ENCODE measurements at places on chromosomes 11 and 22.

DNA sequence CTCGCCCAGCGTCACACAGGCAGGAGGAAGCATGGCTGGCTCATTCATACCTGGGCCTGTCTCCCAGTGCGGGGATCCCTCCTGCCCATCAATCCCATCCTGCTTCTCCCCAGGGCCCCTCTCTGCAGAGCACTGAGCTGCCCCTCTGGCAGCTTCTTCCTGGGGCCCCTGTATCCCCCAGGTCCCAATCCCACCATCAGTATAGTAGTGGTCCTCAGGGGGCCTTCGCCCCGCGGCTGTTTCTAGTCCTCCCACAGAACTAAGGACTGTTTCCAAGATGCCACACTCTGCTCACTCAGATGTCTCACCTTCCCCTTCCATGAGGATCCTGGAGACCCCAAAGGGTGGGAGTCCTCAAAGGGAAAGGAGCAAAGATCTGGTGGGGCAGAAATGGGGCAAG is 97.6 kb downstream of the PDE2A start:
- DNase-seq, result no peak

GRCh38 chr11:69874984-69875624 is 55.9 kb upstream of the FGF3 start:
- no peak for DNase-seq

DNA sequence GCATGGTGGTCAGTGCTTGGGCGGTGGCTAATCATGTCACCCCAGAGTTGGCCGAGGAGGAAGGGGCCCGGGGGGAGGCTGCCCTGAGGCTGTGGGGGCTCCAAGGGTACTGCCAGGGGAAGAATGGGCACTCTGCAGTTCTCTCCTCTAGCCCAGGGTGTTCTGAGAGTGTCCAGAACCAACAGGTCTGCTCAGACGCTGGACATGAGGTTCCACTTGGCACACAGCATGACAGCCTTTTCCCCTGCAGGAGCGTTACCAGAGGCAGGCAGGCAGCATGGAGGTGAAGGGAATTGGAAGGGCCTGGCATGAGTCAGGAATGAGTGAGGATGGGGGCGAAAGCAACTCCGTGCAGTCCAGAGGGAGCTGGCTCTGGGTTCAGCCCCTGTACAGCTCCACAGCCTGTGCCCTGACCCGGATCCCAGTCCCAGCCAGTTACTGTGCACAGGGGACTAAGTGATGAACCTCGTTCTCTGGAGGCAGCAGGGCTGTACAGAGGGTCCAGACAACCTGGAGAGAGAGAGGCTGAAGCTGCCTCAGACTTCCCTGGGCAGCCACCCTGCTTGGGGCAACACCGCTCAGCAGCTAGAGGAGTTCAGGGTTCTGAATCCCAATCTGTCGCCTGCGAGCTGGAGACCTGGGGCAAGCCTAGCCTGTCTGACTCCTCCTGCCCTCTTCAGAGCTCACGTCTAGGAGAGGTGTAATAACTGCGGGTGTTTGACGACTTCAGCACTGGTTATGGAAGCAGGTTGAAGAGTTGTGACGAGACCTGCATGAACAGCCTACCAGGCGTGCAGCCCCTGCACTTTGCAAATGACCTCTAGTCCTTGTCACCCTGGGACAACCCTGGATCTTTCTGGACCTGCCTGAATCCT is 14.7 kb upstream of the TUB start:
- DNase-seq, result no peak

DNA sequence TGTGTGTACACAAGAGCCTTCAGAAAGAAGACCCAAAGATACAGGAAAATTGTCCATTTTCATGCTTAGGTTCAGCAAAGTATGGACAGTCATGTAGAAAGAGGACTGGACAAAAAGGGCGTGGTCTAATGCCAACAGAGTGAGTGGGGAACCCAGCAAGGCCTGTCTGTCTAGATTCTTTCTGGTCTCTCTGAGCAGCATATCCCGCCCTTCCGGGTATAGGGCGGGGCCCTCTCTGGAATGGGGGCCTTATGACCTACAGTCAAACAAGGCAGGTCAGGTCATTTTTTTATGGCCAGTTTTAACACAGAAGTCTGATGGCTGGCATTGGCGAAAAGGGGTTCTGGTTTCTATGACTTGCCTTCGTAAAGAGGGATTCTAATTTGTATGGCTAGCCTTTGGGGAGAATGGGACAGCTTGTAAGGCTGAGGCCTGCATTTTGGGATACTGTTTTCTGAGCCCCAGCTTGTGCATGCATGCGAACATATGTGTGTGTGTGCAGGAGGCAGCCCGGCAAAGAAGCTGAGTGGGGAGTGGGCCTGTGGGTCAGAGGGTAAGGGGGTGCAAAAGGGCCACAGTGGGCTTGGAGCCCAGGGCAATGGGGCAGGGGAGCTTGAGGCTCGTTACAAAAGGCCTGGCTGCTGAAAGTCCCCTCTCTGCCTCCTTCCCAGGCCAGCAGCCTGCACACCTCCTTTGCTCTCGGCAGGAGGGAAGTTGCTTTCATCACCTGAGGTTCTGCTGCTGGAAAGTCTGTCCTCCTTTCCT is 130.5 kb upstream of the B3GAT1 start:
- no peak for DNase-seq

GRCh38 chr22:20437613-20438426 is at the start of gene SCARF2:
TSS of gene SCARF2 (minus strand) at chr22:20437825. CDS start at chr22:20437754, 71 bp downstream.
- no peak for DNase-seq

- no peak for DNase-seq
Measured at GRCh38 chr11:94528551-94528950, 15.2 kb upstream of the FUT4 start.

- no peak for DNase-seq
Measured at GRCh38 chr11:70732881-70733196, 334.5 kb downstream of the CTTN start.

- DNase-seq, result no peak
Measured at GRCh38 chr22:28171115-28171514, 252.1 kb upstream of the PITPNB start.

- no peak for DNase-seq
Measured at GRCh38 chr22:45731041-45731797, 59.6 kb downstream of the ATXN10 start.

- no peak for DNase-seq
Measured at GRCh38 chr11:34749666-34750659, 129.1 kb downstream of the EHF start.

DNA sequence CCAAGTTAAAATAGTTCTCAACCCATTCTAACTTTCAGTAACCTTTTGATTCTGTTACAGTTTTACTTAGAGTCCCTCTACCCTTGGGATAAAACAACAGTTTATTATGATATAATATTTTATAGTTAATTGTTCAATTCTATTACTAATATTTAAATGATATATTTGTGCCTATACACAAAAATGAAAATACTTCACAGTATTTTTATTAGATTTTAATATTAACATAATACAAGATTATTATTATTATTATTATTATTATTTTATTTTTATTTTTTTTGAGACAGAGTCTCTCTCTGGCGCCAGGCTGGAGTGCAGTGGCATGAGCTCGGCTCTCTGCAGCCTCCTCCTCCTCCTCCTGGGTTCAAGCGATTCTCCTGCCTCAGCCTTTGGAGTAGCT is 416.7 kb downstream of the NTM start:
- DNase-seq, result no peak

DNA sequence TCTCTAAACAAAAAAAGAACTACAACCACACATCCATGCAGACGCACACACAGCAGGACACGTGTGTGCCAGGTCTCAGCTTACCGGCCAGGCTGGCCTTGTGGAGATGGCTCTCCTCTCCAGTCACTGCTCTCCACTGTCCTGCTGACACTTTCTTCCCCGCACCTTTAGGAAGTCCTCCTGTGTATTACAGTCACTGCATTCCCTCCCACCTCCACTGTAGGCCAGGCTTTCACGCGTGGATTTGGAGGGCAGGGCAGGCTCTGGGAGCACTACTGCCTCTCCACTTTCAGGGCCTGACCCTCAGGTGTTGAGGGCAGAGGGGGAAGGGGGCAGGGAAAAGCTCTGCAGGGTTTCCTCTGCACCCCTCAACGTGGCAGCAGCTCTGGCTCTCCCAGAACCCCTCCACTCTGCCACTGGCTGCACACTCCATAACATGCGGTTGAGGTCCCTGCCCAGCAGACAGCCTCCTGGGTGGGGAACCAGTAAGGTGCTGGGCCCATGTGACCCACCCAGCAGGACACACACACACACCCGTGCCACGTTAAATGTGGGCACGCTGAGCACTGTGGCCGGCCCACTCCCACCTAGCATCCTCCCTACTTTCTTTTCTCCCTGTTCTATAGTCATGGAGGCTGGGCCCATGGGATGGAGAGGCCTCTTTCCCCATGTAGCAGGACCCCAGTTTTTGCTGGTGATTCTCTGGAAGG is 107.0 kb upstream of the PITPNB start:
- no peak for DNase-seq

GRCh38 chr22:44130076-44130711 is 50.5 kb upstream of the PARVG start:
- no peak for DNase-seq

DNA sequence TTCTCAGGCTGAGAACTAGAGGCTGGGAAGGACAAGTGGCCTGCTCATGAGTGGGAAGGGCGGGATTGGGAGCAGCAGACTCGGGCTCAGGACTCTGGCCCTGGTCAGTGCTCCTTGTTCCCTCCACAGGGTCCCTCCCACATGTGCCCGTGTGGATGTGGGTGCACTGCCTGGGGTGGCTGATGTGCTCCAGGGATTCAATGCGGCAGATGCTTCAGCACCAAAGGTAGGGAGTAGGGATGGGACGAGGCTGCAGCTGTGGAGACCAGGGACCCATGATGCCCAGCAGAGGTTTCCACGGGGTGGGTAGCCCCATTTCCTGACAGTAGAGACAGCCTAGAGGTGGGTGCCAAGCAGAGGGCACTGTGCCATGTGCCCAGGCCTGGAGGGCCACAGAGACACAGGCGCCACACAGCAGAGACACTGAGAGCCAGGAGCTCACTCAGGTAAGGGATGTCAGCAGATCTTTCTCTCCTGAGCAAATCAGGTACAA is 89.5 kb downstream of the GGTLC2 start:
- no peak for DNase-seq

DNA sequence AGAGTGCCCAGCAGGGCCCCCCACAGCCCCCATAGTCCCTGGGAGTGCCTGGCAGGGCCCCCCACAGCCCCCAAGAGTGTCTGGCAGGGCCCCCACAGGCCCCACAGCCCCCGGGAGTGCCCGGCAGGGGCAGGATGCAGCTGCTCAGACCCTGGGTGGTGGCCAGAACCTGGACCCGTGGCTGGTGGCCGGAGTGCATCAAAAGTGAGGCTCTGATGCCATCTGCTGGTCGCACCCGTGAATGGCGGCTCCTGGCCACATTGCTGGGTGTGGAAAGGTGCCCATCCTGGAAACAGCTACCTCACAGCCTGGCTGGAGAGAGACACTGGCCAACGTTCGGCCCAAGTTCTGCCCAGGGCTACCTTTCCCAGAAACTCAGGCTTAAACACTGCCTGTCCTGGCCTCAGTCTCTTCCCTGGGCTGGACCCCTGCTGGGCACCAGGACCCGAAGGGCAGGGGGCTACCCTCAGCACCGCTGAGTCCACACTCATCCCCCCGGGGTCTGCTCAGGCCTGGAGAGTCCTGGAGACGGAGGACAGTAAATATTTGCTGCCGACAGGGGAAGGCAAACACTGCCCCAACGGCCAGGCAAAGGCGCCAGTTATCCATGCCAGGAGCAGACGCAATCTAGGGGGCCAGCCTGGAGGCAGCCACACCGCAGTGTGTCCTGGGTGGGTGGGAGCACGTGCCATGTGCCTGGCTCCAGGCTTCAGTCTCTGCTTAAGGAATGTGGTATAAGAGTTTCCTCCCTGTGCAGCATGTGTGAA is 4.4 kb downstream of the INS start:
- peak; percentile 46 for DNase-seq

- no peak for DNase-seq
Measured at GRCh38 chr11:86874304-86875056, 74.1 kb downstream of the PRSS23 start.

DNA sequence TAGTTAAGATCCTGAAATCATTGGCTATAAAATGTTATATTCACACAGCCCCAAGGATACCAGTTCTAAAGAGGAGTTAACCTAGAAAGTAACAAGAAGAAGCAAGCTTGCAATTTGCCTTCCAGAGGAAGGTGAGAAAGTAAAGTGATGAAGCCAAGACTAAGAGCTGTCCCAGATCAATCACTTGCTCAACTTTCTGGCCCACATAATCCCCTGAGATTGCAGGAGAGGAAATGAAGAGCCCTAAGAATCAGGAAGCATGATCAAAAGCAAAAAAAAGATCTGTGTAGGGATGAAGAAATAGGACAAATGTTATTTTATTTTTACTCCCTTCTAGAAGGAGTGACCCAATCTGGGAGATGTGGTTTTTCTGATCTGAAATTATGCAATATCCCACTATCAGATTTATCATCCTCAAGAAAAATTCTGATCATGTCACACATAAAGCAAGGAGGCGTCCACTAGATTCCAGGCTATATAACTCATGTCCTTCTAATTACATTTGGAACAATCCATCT is 180.3 kb upstream of the GUCY1A2 start:
- DNase-seq, result no peak

DNA sequence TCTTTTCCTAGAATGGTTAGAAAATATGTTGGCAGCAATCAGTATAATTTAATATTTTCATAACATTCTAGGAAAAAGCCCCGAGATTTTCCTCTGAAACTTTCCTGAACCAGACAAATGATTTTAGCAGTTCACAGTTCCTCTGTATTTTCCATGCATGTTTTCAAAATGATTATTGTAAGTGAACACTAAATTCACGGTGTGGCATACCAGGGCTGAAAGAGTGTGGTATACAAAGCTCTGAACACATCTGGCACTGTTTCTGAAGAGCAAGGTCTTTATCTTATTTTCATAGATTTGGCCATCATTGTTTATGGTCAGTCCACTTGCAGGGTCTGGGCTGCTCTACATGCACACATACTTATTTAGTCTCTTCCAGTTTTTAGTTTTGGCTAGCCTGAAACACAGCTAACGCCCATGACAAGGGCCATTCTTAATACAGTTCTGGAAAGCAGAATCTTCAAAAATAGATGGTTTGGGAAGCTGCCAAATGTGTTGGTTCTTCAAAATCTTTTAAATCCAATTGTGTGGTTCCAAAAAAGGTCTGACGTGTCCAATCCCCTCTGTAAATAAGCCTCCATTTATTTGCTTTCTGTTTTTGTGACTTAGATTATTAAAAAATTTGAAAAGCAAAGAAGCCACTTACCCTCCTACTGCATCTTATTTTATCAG is 7.9 kb upstream of the GAB2 start:
- DNase-seq, result no peak

DNA sequence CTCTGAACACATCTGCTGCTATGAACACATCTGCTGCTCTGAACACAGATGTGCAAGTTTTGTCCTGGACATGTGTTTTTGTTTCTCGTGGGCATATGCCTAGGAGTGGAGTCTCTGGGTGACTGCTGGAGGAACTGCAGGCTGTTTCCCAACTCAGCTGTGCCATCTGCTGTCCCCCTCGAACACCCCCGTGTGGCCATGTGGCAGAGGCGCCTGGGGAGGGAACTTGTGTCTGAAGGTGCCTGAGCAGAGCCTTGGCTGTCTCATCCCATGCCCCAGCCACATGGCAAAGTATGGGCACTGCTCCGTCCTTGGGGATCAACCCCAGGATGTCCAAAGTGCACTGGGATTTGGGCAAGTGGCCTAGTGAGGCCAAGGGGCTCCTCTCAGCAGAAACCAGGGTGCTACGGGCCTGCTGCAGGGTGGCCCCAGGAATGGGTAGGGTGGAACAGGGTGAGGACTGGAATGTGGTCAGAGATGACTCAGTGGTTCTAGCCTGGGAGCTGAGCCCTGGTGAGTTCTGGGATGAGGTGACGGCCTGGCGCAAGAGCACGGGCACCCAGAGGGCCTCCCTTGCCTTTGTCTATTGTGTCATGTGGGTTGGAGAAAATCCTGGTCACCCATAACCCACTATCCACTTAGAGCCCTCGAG is 14.7 kb downstream of the GATD1 start:
- no peak for DNase-seq
